ENCODE measurements at places on chromosomes 6 and 20.

DNA sequence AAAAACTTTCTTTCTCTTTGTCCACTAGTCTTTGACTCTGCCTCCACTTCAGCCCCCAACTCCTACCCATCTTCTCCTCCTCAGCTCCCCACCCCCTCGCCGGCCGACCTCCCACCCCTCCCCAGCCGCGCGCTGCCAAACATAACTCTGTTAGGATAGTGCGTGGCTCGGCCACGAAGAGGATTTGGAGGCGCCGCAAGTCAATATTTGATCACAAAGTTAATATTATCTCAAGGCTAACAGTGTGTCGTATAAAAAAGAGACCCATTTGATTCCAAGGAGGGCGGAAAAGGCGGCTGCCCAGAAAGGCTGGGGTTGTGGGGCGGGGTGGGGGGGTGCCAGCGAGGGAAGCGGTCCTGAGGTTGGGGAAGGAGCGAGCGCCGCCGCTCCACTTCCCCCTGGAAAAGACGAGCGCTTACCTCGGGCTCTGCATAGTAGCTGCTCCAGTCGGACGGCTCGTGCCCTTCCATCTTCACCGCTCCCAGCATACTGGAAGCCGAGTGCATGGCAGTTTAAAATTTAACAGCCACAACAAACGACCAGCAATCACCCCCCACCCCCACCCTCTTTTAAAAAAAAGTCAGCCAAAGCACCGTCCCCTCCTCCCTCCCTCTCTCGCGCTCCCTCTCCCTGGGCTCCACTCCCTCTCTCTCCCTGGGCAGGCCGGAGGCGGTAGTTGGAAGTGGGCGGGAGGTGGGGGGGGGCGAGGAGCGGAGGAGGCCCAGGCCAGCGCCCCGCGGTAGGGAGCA lies 425 bp downstream of the FOXA2 start:
- DNase-seq: no peak

DNA sequence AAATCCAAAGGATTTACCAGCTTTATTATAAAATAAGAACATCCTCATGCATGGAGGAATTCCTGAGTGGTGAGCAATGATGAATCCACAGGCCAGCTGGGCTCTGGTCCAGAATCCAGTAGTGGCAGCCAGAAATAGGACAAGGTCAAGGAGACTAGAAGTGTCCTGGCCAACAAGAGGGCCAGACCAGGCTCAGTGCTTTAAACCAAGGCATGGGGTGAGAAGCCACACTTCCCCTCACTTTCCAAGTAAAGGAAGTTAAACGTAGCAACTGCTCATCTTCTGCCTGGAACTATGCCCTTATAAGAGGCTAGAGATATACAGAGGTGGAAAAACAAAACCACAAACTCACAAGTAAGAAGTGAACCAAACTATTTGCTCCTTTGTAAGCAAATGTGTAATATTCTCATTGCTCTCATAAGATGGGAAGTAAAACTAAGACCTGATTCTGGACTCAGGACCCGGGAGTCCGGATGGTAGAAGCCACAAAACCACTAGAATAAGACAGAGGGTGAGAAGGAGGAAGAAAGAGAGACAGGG lies 253.2 kb downstream of the UST start:
- no peak for DNase-seq

- no peak for DNase-seq
These were observed 12.2 kb downstream of the GTPBP2 start for GRCh38 chr6:43616725-43617472.

- DNase-seq: no peak
These were observed 11.1 kb downstream of the SIGLEC1 start for GRCh38 chr20:3701061-3701998.
